ENCODE measurements at places on chromosomes 12 and 14. TPM values are rescaled to one million over a fixed set of nuclear protein-coding genes. Genes with fewer than 3 reads are reported as not detected.
A peak's percentile ranks its signal among the peaks of the same experiment; 100 is the strongest.

DNA sequence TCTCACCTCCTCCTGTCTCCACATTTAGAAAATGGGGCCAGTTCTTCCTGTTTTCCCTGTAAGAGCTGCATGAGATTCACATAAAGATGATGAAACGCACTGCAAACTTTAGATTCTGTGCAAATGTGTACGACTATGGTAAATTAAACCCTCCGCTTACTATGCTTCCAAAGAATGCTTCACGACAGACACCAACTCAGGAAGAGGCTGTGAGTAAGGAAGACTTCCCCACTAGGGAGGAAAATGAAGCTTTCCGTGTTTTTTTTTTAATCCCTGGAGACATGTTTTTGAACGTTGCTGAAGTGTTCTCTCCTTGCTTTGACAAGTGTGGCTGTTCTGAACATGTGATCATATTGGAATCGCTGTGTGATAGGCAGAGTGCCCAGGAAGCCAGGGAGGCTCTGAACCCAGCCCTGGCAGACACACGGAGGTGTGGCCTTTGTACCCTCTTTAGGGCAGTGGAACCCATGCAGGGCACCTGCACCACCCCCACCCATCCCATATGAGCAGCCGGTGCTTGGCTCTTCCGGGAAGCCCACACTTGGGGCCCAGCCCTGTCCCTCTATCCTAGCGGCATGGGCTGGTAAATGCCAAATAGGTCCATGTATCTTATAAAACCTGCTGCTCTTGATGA lies 7.5 kb upstream of the SYNE3 start:
- no peaks in the 10 kb centered on the region for H3K27me3 ChIP-seq
- H3K27ac ChIP-seq, result peak overlapping the region; percentile 81
- no peaks in the 10 kb centered on the region for H3K36me3 ChIP-seq
- H3K4me1 ChIP-seq, result peaks cover 19% of the 10 kb centered on the region

DNA sequence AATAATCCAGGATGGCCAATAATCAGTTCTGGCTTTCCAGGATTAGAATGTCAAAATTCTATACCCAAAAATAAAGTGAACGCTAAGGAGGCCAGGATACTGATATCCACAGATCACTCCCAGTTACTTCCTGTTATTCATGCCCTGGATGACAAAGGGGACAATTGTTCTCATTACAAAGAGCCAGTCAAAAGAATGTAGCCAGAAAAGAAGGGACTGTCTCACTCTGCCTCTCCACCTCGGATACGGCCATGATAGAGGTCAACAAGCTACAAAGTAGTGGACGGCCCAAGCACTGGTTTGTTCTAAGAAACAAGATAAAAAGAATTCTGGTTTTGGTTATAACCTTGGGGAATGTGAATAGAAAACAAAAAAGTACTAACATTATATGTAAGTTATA lies 116.1 kb upstream of the ATF7IP start:
- H3K27ac ChIP-seq, result no peak overlapping the region
- DNase-seq, result no peak
- H3K4me1 ChIP-seq, result no peaks in the 10 kb centered on the region
- H3K36me3 ChIP-seq, result no peaks in the 10 kb centered on the region
- no peaks in the 10 kb centered on the region for H3K27me3 ChIP-seq

GRCh38 chr12:48816143-48816854 lies 2.0 kb upstream of the CACNB3 start:
- H3K4me1 ChIP-seq, result peaks cover 28% of the 10 kb centered on the region
- no peaks in the 10 kb centered on the region for H3K36me3 ChIP-seq
- H3K27me3 ChIP-seq, result no peaks in the 10 kb centered on the region
- DNase-seq, result no peak

- no peaks in the 10 kb centered on the region for H3K27me3 ChIP-seq
- no peak overlapping the region for H3K27ac ChIP-seq
- no peak for DNase-seq
- no peaks in the 10 kb centered on the region for H3K4me1 ChIP-seq
Observed at GRCh38 chr12:45944771-45945170, 45.6 kb downstream of the SCAF11 start.

The CDCA3 gene
- total RNA-seq, result 59.0 TPM

- no peak overlapping the region for H3K4me3 ChIP-seq
- H3K4me1 ChIP-seq, result no peaks in the 10 kb centered on the region
- no peaks in the 10 kb centered on the region for H3K27me3 ChIP-seq
- H3K36me3 ChIP-seq, result peaks cover 4% of the 10 kb centered on the region
Observed at GRCh38 chr12:108783446-108783845, 52.1 kb upstream of the CORO1C start.

DNA sequence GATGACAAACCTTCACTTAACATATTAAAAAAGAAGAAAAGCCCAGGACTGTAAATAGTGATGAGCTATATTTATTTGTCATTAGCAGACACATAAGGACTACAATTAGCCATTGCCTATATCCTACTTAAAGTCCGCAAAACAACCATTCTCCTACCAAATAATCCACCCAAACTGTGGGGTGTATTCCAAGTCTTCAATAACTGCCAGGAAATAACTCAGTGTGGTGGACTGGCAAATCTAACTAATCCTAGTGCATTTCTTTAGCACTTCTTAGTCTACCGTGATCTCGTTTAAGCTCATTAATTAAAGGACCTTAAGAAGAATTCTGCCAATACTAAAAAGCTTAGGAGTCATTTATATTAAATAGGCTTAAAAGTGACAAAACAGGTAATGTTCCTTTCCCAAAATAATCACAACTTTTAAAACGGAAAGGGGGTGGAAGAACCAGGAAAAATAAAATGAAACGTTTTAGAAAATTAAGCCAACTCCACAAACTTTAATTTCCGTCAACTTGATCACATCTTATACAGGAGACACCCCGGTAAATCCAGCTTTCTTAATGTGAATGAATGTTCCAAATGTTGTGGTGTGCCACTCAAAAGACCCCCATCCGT lies 1.8 kb downstream of the NOVA1 start:
- no peak overlapping the region for H3K4me3 ChIP-seq
- no peak overlapping the region for H3K27ac ChIP-seq
- H3K4me1 ChIP-seq, result no peaks in the 10 kb centered on the region
- H3K36me3 ChIP-seq, result no peaks in the 10 kb centered on the region
- no peaks in the 10 kb centered on the region for H3K27me3 ChIP-seq

- H3K4me1 ChIP-seq, result peaks cover 8% of the 10 kb centered on the region
- no peaks in the 10 kb centered on the region for H3K36me3 ChIP-seq
- DNase-seq, result no peak
- peaks cover 9% of the 10 kb centered on the region for H3K27me3 ChIP-seq
- H3K27ac ChIP-seq, result no peak overlapping the region
Observed at GRCh38 chr12:34601689-34602088, 579.4 kb downstream of the ALG10 start.

GRCh38 chr12:57419495-57419894 lies 11.3 kb downstream of the R3HDM2 start:
- no peaks in the 10 kb centered on the region for H3K27me3 ChIP-seq
- DNase-seq, result no peak
- H3K4me3 ChIP-seq, result no peak overlapping the region
- no peaks in the 10 kb centered on the region for H3K4me1 ChIP-seq
- H3K36me3 ChIP-seq, result no peaks in the 10 kb centered on the region
- no peak overlapping the region for H3K27ac ChIP-seq

DNA sequence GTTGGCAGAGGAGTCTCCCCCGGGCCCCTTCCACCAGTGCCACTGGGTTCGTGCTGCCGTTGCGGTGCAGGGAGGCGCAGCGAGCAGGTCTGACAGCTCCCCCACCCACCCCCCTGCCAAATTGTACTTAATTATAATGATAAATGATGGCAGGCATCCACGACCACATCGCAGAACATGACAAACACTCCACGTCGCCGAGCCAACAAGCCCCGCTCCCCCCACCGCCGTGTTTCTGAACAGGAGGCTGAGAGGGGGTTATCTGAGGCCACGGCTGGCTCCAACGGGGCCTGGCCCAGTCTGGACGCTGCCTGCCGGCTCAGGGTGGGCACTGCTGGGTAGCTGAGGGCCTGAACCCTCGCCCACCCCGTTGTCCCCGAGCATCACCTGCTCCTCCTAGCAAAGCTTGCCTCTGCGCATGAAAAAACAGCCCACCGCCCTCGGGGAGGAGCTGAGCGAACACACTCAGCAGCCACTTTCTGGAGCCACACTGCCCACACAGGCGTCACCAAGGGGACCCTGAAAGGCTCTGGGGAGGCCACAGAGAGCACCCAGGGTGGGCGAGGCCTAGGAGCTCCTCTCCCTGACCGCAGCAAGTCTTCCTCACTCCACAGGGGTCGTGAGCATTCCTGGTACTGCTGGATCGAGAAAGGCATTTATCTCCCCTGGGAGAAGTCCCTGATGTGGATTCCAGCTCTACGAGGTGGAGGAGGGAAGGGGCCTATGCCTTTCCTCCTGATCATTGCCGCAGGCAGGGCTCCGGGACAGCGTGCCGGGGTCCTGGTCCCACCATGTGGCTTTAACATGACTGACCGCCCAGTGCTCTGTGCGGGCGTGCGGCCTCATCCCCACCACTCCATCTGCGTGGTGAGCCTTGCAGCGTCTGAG lies 35.4 kb upstream of the DIO3 start:
- no peaks in the 10 kb centered on the region for H3K36me3 ChIP-seq
- H3K27ac ChIP-seq, result no peak overlapping the region
- no peaks in the 10 kb centered on the region for H3K27me3 ChIP-seq
- DNase-seq, result no peak
- no peaks in the 10 kb centered on the region for H3K4me1 ChIP-seq

- DNase-seq, result no peak
- no peaks in the 10 kb centered on the region for H3K36me3 ChIP-seq
- no peak overlapping the region for H3K27ac ChIP-seq
- H3K4me3 ChIP-seq, result no peak overlapping the region
Observed at GRCh38 chr14:57089901-57090300, 178.8 kb downstream of the EXOC5 start.

The TSPAN19 gene
- not detected for total RNA-seq

The NPC2 gene
- 141 TPM for total RNA-seq

The SYT10 gene
- total RNA-seq, result not detected

- no peak overlapping the region for H3K27ac ChIP-seq
- no peak for DNase-seq
- H3K27me3 ChIP-seq, result peaks cover 5% of the 10 kb centered on the region
- no peaks in the 10 kb centered on the region for H3K36me3 ChIP-seq
- H3K4me3 ChIP-seq, result no peak overlapping the region
Observed at GRCh38 chr12:119363037-119363436, 28.5 kb downstream of the CCDC60 start.

DNA sequence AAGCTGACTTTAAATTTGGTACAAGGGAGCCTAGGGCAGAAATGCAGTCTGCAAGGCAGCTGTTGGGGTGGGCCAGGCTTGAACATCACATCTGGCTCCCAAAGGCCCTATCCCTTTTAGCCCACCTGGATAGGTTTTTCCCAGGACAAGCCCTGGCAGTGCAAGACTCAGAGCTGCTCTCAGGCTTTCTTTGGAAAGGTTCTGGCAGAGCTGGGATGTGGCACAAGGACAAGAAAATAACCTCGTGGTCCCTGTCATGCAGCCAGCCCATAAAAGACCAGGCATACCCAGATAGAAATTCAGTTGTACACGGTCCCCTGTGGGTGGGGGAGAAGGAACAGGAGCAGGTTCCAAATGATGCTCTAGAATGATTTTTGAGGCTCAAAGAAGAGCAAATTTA lies 206.9 kb downstream of the TTC7B start:
- no peak overlapping the region for H3K27ac ChIP-seq
- no peak for DNase-seq
- no peaks in the 10 kb centered on the region for H3K36me3 ChIP-seq
- H3K4me3 ChIP-seq, result no peak overlapping the region
- no peaks in the 10 kb centered on the region for H3K4me1 ChIP-seq
